ENCODE measurements at places on chromosomes 6 and 20.

GRCh38 chr6:22208026-22208425, 88.8 kb downstream of the PRL start:
- DNase-seq = no peak

DNA sequence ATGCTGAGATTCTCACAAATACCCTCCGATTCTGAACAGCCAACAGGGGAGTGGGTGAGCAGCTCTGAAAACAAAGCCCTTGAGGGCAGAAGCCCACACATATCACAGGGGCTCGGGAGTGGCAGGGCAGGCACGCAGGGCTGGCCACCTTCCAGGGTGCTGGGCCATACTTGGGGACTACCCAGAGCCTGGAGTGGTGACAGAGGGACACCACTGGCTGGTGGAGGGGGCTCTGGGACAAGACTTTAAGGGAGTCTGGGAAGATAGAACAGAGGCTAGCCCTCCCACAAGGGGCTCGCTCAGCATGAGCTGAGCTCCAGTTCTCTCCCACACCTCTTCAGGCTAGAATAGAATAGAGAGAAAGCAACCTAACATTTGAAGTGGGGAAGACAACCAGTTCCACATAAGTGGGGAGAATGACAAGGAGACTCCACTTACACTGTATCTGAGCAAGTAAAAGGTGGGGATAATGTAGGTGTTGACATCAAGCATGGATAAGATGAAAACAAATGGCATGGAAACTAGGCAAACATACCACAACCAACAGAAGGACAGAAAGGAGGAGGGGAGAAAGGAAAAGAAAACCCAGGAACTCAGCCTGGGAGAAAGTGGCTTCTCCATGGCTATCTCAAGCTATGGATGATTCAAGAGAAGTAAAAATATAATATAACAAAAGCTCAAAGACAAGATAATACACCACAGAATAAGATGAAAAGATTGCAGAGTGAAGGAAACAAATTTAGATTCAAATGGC, 7.0 kb downstream of the PPIL1 start:
- no peak for DNase-seq

DNA sequence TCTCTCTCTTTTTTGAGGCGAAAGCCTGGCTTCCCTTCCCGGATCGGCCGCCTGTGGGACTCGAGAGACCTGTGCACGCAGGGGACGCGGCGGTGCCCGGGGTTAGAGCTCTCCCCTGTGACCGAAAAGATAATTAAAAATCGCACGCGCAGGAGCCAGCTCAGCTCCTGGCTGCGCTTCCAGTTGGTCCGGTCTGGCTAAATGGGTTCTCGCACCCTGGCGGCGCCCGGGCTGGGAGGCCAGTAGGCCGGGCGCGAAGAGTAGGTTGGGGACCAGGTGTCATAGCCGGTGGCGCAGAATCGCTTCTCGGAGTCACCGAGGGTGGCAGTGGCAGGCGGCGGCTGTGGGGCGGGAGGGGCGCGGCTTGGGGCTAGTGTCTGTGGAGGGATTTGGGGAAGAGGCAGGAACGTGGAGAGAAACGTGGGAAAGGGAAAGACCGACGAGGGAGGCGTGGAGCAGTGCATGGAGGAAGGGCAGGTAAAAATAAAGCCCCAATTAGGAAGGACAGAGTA, 41.9 kb upstream of the SUPT3H start:
- DNase-seq = peak; percentile 55

DNA sequence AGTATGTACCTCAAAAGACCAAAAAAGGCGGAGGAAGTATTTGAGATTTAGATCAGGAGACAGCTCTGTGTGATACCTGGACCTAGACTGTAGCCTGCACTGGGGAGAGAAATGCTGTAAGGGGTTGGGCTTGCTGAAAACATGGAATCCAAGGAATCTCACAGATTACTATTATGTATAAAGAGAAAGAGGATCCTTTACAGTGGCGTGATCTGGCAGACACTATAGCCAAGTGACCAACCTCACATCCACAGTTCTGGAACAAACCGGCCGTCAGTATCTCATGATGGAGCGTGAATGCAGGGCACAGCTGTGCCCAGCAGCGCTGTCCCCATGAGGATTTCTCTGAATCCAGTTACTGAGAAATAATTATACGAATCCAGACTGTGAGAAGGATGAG, 12.3 kb downstream of the DDX27 start:
- DNase-seq = no peak

DNA sequence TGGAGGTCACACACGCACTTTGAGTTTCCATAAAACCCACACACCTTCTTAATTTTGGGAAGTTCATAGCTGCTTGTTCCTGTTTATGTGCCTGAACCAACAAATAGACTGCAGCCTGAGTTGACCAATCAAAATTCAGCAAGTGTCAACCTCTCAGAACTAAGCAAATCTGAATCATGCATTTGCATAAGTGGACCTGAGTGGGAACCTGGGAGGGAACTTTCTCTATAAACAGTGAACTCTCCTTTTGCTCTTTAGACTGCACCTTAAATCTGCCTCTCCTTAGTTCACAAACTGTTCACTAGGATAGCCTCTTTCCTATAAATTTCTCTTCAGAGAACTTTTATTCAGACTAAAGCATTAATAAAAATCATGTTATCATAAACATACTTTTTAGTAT, 37.9 kb downstream of the SLC17A1 start:
- DNase-seq = no peak

- no peak for DNase-seq
Measured at GRCh38 chr20:10637563-10637962, 36.2 kb downstream of the JAG1 start.
